ENCODE measurements at places on chromosomes 7 and 10. TPM values are rescaled to one million over a fixed set of nuclear protein-coding genes. Genes with fewer than 3 reads are reported as not detected.

GRCh38 chr7:108246227-108246837 is 116.2 kb upstream of the LAMB4 start:
- peak; percentile 70 for DNase-seq

DNA sequence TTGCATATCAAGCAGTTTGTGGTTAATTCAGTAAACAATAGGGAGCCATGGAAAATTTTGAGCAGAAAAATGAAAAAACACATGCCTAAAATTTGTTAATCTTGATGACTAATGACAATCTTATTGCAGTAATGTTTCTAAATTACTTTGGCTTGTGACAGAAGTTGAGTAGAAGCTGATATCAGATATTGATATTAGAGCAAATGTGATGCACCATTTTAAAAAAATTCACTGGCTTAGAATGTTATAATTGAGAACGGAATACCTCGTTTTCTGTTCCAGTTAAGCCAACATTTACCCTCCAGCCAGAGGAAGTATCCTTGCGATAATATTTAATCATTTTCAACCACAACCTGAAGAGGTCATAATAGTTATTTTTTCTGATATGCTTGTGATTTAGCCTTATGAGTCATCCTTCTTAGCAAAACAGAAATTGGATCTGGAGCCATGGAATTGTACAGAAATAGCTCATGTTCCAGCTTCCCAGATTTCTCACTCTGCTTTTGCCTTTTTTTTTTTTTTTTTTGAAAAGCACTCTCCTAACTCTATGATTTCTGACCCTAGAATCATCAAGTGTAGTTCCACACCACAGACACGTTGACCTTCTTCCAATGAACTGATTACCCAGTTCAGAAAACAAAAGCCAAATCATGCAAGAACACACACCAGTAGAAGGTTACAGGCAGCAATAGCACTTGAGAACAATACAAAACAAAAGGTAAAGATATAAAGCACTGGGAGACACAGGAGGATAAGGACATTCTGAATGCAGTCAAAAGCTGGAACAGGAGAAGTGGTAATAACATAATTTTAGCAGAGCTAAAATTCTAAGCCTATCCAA is 96.8 kb upstream of the PHYHIPL start:
- DNase-seq = peak; percentile 26

DNA sequence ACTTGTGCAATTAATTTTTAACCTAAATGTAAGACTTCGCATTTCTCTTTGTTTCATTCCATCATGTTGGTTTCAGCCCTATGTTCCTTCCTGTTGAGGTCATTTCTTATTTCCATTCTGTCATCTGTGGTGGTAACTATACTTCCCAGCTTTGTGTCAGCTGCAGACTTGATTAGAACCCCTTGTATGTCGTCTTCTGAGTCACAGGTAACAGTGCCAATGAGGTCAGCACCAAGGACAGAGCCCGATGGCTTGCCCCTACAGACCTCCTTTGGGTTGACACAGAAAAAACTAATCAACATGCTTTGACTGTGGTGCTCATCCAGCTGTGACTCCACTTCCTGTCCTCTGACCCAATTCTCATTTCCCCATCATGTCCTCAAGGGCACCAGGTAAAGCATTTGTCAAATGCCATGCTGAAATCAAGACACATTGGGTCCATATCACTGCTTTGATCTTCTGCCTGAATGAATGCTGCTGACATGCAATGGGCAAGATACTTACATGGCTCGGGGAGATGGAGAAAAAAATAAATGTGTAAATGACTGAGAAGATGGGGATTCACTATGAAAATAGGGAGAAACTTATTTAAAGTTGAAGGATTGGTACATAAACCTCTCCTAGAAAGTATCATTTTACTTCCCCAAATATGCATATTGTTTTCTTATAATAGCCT is 25.6 kb upstream of the CRTAC1 start:
- DNase-seq = no peak

DNA sequence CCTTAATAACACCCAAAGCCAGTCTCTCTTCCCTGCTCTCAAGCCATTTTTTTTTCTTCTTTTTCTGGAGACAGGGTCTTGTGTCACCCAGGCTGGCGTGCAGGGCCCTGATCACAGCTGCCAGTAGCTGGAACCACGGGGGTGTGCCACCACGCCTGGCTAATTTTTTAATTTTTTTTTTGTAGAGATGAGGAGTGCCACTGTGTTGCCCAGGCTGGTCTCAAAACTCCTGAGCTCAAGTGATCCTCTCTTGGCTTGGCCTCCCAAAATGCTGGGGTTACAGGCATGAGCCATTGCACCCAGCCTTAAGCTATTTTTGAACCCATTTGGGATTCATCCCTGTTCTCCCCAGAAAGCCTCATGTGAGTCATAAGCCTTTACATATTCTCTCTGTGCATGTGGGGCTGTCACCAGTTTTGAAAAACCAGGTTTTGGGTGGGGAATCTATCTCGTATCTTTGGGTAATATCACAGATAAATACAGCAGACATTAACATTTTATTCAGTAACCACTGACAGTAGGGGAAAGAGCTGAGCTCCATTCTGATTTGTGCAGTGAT is 15.5 kb downstream of the ZNF487 start:
- DNase-seq = no peak

DNA sequence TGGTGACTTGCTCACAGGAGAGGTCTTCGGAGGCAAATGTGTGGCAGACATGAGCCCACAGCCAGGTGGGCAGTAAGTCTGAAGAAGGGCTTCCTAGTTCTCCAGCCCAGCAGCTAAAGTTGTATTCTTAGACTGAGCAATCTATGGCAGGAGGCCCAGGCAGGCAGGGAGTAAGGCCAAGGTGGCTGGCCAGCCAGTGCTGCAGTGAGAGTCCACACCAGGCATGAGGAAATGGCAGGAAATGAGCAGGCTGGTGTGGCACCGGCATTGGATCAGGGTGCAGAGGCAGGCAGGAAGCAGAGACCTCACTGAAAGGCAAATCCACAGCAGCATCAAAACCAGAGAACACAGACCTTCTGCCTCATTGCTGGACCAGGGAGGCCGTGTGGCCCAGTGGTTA is 84.6 kb upstream of the PDE1C start:
- no peak for DNase-seq

DNA sequence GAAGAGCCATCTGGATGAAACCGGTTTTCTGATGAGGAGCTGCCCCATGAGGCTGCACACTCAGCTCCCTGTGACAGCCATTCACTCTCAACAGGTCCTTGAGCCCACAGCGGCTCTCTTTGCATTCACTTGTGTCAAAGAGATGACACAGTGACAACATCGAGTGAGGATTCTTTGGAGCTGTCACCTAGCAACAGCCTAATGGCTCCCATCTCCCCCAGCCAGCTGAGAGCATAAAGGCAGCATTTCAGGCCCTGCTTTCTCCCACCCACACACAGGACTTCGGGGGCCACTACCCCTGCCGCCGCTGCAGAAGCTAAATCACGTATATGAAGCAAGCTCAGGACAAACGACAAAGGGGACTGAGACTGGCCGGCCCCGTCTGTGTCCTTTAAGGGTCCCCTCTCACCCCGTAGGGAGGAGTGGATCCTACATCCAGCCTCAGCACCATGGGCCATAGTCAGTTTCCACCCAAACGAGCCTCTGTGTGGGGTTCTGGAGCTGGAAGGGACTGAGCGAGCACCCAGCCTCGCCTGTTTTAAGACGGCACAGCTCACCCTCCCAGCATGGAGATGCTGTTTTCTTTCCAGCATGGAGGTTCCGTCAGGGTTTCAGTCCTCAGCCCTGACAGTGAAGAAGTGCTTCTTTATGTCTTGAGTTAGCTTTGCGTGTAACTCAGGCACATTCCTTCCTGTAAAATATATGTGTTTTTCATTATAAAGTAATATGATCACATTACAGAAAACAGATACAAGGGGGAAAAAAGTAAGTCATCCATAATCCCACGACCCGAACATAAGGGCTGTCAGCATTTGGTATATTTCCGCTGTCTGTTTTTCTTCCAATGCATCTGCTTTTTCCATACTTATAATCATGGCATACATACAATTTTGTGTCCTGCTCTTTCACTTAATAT is 4.9 kb downstream of the CPA4 start:
- DNase-seq = no peak

DNA sequence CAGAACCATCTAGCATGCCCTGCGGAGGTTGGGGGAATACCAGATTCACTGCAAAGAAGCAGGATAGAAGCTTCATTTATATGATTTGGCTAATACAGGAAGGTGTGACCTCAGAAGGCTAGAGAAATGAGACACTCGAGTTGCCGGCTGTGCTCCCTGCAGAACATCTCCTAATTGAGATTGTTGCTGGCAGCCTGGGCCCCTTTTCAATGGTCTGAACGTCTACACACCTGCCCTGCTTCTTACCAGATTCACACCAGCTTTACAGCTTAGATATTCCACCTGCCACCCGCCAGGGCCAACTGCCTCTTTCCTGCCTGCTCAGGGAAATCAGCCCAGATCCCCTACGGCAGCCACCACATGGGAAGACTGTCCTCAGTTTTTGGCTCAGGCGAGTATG is 475.3 kb upstream of the AUTS2 start:
- DNase-seq = no peak

- DNase-seq = no peak
Measured at GRCh38 chr10:94608559-94608958, 63.0 kb downstream of the HELLS start.

DNA sequence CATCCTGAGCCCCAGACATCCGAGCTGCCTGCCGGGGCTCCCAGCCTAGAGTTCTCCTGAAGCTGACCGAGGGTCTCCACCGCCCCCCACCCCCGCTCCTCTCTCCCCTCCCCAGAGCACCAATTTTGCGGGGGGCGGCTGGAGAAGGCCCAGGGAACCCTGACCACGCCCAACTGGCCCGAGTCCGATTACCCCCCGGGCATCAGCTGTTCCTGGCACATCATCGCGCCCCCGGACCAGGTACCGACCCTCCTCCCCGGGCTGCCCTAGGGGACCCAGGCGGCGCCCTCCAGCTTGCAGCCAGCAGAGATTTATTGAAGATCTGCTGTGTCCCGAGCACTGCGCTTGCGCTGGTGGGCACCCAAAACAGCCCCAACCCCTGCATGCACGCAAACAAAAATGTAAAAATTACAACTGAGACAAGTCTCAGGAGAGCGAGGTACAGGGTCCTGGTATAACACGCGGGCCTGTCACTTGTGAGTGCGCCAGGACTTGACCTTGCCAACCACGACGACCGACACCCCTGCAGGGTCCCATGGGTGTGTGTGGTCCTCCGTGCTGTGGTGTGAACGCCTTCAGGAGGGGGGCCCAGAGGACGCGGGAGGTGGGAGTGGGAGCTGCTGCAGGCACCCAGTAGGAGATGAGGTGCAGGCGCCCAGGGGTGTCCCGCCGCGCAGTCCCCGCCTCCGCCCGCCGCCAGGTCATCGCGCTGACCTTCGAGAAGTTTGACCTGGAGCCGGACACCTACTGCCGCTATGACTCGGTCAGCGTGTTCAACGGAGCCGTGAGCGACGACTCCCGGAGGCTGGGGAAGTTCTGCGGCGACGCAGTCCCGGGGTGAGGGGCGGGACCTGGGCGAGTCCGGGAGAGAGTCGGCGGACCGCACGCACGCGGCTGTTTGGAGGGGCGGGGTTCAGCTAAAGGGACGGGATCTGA is 3.1 kb downstream of the PCOLCE start:
- no peak for DNase-seq

DNA sequence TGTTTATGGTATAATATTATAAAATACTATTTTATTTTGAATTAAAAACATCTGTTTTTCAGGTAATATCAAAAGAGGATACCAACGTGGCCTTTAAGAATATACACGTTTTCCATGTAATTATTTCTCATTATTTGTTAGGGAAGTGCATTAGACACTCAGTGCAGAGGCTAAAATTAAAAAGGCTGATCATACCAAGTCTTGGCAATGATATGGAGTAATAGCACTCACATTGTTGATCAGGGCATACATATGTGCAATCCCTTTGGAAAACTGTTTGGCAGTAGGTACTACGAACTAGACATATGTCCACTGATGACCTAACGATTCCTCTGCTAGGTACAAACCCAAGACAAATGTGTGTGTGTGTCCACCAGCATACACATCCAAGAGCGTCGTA is 20.7 kb upstream of the VIPR2 start:
- DNase-seq = no peak

- DNase-seq = no peak
Measured at GRCh38 chr10:74081192-74081803, 69.3 kb downstream of the AP3M1 start.

GRCh38 chr10:17768957-17769356 is 17.0 kb downstream of the TMEM236 start:
- no peak for DNase-seq

- no peak for DNase-seq
Measured at GRCh38 chr7:13231216-13231615, 543.8 kb downstream of the ARL4A start.

GRCh38 chr7:77950548-77950947 is 152.0 kb downstream of the PHTF2 start:
- no peak for DNase-seq

- DNase-seq = no peak
Measured at GRCh38 chr7:75711076-75711475, 27.7 kb downstream of the HIP1 start.

DNA sequence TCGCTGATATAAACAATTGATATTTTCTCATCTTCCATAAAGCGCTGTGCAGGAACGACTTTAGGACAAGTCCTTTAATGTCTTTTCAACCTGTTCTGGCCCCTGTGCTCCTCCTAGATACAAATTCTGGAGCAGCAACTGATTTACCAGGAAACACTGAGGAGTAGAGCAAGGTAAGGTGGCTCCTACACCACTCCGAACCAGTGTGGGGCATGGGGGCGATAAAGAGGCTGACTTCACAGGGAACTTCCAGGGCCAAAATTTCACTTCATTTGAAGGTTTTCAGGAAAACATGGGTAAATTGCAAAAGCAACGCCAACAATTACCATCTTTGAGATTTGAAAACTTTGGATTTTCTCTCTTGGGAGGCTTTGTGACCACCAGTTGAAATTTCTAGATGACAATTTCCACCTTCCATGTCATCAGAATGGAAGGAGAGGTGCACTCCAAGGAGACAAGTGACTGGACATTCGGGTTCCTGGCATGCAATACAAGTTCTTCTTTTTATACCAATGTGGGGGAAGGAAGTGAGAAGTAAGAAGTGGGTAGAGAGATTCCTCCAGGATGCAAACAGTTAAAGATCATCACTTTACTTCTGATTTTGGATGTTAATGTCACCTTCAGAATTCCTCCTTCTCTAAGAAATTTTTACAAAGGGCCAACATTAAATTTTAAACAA is 118.5 kb downstream of the FAM107B start:
- DNase-seq = no peak

PARG gene
- 13.7 TPM for polyA plus RNA-seq

WASHC2C gene
- polyA plus RNA-seq = 45.2 TPM

WDFY4 gene
- not detected for polyA plus RNA-seq

ZNF316 gene
- 4.8 TPM for polyA plus RNA-seq

SH2B2 gene
- 0.89 TPM for polyA plus RNA-seq

ZNF365 gene
- polyA plus RNA-seq = 3.9 TPM

CTNNA3 gene
- polyA plus RNA-seq = 0.21 TPM

GBX1 gene
- not detected for polyA plus RNA-seq

PAX2 gene
- not detected for polyA plus RNA-seq

GARIN1A gene
- 0.47 TPM for polyA plus RNA-seq

Data from AG04450 (cell line).